ENCODE measurements at places on chromosomes 2 and 18.

GRCh38 chr2:162053808-162054155, 20.2 kb downstream of the DPP4 start:
- DNase-seq = no peak

DNA sequence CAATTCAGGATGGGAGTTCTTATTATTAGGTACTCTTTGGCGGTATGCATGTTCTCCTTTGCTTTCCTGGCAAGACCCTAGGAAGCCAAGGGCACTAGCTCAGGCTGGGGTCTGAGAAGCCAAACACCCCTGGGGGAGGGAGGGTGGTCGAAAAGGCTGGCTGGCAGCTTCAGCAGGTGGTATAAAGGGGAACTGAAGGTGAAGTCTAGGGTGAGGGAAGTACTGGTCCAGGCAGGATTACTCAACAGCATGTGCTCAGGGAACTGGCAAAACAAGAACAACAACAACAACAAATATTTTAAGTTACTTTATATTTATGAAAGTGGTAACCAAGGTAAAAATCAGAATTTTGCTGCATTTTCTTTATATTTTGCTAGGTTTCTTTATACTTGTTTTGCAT, 40.7 kb upstream of the PCBP1 start:
- DNase-seq = no peak

DNA sequence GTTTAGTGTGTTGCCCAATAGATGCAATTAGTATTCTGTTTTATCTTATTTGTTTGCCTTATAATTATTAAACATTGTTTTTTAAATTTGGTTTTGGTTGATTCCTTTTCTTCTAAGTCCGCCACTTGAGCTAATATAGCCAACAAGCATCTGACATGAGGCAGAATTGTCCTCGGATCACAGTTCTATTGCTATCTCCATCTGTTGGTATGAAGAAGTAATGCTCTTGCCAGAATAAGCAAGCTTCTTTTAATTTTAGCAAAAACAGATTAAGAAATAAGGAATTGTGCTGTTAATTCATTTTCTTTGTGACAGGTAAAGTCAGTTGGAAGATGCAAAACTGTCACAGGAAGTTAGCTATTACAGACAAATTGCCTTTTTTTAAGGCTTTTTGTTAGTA, 54.3 kb downstream of the R3HDM1 start:
- no peak for DNase-seq

- DNase-seq = no peak
These were observed 29.6 kb upstream of the RNU4ATAC start for GRCh38 chr2:121501031-121501430.

DNA sequence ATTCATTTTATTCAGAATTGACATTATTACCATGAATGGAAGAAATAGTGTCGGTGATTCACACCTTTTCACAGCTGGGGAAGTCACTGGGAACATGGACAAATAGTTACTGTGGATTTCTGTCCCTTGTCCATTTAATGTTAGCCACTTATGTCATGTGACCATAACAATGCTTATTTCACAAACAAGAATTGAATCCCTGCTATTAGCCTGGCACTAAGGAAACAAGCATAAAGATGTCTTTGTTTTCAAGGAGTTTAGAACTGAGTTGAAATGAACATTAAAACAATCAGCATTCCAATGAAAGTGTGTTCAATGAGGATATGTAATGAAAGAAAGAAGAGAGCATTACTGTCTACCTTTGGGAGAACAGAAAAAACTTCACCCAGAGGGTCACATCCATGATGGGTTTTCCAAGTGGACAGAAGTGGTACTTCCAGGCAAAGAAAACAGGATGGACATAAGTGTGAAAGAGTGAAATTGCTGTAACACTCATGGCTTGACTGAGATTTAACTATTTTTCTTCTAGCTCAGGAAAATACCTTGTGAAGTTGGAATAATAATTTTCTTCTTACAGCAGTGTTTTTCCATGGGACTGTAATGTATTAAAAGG, 324.5 kb upstream of the UBE2E3 start:
- no peak for DNase-seq

Measured in inflammatory macrophage treated with lipopolysaccharide for 1 hour (primary cell).